T follicular helper cell (primary cell): ENCODE measurements at places on chromosomes 6 and 20.
A peak's percentile ranks its signal among the peaks of the same experiment; 100 is the strongest.

GRCh38 chr6:81767163-81767891 lies 14.8 kb upstream of the TENT5A start:
- DNase-seq, result no peak

DNA sequence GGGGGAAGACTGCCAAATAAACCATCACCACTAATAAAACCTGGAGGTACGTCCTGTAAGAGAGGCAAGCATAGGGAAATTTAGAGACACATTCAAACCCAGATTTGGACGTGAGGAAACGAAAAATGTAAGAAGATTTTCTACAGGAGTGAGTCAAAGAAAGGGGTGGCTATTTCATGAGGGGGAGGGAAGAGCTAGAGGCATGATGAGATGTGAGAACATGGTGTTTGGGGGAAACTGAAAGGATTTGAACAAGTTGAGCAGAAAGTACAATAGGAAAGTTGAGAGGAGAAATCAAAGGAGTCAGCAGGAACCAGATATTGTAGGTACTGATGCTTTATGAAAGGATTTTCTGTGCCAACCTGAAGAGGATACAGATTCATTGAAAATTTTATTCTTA lies 179.1 kb upstream of the HS3ST5 start:
- no peak for DNase-seq

- no peak for DNase-seq
Observed at GRCh38 chr6:158687506-158687905, 37.7 kb downstream of the SYTL3 start.

GRCh38 chr6:137227871-137228302 lies 8.7 kb upstream of the IFNGR1 start:
- no peak for DNase-seq

DNA sequence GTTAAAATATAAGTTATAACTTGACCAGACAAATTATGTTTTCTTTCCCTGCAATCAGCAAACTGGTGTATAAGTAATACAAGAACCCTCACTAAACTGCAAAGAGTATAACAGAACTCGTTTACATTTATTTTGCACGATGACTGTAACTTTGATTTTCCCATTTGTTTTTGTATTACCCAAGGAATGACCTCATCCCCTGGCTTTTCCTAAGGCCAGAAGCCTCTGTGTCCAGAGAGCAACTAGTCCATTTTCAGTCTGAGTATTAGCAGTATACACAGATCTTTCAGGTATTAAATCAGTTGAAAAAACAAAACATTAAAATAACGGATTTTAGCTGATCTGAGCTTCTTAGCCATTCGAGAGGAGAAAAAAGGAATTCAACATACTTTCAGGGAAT lies 17.2 kb downstream of the COL19A1 start:
- DNase-seq, result no peak

DNA sequence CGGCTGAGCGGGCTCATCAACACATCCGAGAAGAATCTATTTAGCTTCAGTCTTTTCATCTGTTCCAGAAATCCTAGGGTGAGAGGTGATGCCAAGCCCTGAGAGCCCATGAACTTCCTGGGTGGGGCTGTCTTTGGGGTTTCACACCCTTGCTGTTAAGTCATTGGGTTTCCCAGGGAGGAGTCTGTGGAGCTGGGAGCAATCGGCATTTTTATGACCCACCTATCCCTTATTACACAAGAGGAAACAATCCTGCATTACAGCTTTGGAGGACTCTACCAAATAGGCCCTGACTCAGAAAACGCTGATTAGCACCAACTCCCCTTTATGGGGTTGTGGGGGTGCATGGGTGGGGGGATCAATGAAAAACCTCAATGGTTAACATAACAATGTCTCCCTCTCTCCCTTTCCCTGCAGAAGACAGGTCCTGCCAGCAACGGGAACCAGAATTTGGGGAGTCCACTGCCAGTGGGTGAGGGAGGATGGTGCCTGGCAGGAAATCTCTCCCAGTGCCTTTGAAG lies 46.3 kb downstream of the EZR start:
- no peak for DNase-seq

- DNase-seq, result no peak
Observed at GRCh38 chr6:47414423-47415167, 63.0 kb upstream of the CD2AP start.

DNA sequence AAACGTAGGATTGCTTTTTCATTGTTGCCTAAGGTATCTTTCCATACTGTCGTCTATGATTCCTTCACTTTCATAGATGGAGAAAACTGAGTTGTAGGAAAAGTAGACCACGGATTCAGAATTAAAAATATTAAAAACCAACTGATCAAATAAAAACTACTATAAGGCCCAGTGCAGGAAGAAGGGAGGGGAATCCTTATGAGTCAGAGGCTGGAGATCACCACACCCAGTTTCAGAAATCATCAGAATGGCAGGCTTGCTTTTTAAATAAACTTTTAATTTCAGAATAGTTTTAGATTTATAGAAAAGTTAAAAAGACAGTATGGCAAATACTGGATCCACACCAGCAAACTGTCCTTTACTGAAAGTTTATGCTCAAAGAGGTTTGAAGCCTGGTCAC lies 32.0 kb upstream of the POPDC3 start:
- DNase-seq, result no peak

DNA sequence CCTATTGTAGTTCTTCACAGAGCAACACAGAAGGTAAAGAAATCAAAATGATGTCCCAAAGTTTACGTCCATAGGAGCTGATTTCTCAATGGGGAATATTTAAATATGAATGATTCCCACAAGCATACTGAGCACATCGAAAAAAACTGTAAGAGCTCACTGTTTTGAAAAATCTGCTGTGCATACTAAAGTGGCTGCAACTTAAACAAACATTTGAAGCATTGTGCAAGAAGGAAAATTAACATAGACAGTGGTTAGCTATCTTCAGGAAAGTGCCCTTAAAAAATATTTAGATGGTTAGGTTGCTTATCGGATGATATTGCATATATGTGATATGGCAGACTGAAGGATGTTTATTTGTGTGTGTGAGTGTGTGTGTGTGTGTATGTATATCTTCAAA lies 747.6 kb downstream of the RFPL4B start:
- DNase-seq, result no peak

DNA sequence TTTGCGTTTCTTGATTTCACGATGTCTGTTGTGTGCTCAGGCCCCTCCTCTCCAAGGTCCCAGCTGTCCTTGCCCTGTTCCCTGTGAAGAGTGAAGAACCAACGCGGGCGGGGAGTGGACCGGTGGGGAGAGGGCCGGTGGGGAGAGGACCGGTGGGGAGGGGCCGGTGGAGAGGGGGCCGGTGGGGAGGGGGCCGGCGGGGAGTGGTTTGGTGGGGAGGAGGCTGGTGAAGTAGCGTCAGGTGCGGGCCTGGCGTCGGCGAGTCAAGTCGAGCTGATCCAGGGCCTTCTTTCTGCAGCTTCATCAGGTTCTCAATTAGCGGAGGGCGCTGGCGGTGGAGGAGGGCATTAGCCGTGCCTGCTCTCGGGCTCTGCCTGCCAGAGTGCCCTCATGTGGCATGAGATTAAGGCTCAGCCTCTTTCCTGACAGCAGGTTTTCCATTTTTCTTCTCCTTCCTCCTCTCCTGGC lies 21.2 kb upstream of the BHLHE23 start:
- no peak for DNase-seq

DNA sequence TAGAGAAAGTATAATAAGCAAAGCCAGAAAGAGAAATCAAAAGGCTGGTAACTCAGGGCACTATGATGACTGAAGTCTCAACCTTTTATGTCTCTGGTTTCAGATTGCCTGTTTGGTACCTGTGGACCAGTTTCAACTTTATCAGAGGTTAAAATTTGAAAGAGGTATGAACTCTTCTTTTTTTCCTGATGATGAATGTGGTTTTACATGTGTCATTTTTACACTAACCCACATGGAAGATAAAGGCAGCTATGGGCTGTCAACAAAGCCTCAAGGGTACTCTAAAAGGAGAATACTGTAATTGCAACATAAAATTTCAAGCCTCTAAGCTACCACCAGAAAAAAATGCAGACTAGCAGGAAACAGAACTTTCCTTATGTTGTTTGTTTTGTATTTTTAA lies 52.4 kb downstream of the RNF144B start:
- DNase-seq, result no peak

GRCh38 chr20:12970372-12970821 lies 38.4 kb upstream of the SPTLC3 start:
- no peak for DNase-seq

- no peak for DNase-seq
Observed at GRCh38 chr20:58818586-58819285, 32.0 kb downstream of the GNAS-AS1 start.

DNA sequence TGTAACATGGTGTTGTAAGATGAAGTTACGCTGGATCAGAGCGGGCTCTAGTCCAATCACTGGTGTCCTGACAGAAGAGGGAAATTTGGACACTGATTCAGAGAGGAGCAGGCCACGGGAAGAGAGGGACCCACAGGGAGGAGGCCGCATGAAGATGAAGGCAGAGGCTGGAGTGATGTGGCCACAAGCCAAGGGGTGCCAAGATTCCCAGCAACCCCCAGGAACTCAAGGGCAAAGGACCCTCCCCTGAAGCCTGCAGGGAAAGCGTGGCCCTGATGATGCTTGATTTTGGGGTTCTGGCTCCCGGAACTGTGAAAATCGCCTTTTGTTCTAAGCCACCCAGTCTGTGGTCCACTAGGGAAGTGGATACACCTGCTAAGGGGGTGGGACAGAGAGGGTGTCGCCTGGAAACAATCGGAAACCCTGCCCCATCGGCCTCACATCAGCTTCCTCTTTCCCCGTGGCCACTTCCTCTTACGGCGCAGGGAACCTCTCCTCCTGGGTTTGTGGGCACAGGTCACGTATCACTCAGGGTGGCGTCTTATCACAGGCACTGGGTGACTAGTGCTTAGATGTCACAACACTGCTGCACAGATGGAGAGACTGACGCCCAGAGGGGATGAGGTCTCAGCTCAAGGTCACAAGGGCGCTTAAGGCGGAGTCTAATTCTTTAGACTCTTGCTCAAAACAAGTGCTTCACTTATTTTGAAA lies 58.0 kb downstream of the SULF2 start:
- DNase-seq, result peak; percentile 49

DNA sequence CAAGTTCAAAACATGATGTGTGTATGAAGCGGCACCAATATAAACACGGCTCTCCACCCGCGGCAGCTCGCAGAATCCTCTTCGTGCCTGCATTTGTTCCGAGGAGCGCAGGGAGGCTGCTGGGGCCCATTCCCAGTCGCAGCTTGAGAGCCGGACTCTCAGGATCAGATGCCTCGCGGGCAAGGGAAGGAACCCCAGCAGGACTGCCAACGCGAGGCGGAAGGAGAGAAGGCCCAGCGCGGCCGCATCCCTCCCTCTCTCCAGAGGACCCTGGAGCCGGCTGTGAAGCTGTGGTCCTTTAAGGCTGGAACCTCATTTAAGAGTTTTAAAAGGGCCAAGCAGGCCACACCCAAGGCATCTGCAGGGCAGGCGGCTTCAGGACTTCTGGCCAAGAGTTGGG lies 44.2 kb upstream of the ZBP1 start:
- no peak for DNase-seq

DNA sequence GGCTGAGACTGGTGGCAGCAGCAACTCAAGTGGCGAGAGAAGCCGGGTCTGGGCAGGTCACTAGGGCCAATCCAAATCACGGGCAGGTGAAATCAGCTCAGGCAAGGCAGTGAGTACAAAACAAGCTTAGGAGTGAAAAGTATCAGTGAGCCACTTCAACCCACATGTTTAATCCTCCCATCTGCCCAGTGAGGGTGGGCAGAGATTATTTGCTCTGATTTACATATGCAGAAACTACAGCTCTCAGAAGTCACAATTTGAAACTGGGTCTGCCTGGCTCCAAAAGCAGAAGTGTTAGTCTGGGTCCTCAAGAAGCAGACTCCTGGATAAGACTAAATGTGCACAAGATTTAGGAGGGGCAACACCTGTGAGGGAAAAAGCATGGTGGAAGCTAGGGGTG lies 173.7 kb upstream of the LRFN2 start:
- no peak for DNase-seq

GRCh38 chr6:104601131-104601651 lies 258.5 kb downstream of the HACE1 start:
- no peak for DNase-seq

DNA sequence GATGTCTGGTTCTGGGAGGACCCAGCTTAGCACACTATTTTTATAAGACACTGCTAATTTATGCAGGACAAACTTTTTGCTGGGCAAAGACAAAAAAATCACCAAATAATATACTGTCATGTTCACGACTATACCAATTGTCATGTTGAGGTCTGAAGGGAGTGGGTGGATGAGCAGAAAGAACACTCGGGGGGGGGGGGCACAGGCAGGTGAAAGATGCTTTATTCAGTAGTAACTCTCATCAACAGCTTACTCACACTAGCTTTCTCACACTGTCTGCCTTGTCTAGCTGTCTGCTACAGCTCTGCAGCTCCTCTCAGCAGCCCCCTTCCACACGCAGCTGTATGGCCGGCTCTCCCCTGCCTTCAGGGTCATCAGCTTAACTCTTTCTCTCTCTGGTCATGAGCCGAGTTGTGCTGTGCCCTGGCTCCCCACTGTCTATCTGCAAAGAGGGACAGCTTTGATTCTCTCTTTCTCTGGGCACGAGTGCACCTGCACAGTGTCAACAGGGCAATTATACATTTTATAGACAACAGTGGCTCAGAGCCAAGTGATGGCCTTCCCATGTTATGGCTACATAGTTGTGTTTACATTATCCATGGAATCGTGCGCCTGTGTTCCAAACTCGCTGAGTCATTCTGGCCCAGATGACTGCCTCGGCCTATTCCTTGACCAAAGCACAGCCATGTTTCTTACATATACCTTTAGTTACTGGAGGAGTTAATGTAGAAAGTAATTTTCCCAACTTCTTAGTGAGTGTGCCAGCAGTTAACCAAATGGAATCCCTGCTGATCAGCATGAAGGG lies 187.7 kb upstream of the PRSS16 start:
- no peak for DNase-seq
